NCI-H1694 (cell line): ENCODE measurements at places on chromosomes 12 and 14.

DNA sequence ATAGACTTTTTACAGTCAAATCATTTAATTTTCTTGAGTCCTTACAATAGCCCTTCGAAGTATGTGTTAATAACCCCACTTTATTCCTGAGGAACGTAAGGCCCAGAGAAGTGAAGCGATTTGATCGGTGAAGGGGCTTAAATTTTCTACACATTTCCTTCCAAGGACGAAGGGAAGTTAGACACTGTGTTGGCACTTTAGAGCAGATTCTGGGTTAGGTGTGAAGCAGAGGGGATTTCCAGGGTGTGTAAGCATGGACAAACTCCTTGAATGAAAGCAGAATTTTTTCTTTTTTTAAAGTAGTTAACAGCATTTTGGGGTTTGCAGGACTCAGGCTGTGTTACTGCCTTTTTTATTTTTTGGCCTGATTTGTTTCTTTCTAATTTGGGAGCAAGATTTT, 38.9 kb downstream of the PRORP start:
- no peak for DNase-seq

- DNase-seq = no peak
These were observed 8.6 kb downstream of the RIMBP2 start for GRCh38 chr12:130707571-130707891.

- DNase-seq = no peak
These were observed 119.6 kb downstream of the LLPH start for GRCh38 chr12:66010787-66011547.

GRCh38 chr14:95814363-95815225, 62.0 kb upstream of the TUNAR start:
- no peak for DNase-seq

GRCh38 chr12:109027767-109028166, 6.9 kb upstream of the SVOP start:
- no peak for DNase-seq

- no peak for DNase-seq
These were observed 249.5 kb upstream of the DCN start for GRCh38 chr12:91432089-91432488.
